ENCODE measurements at places on chromosomes 13 and 19.

- DNase-seq, result no peak
Measured at GRCh38 chr19:13946414-13946813, 5.9 kb upstream of the DCAF15 start.

DNA sequence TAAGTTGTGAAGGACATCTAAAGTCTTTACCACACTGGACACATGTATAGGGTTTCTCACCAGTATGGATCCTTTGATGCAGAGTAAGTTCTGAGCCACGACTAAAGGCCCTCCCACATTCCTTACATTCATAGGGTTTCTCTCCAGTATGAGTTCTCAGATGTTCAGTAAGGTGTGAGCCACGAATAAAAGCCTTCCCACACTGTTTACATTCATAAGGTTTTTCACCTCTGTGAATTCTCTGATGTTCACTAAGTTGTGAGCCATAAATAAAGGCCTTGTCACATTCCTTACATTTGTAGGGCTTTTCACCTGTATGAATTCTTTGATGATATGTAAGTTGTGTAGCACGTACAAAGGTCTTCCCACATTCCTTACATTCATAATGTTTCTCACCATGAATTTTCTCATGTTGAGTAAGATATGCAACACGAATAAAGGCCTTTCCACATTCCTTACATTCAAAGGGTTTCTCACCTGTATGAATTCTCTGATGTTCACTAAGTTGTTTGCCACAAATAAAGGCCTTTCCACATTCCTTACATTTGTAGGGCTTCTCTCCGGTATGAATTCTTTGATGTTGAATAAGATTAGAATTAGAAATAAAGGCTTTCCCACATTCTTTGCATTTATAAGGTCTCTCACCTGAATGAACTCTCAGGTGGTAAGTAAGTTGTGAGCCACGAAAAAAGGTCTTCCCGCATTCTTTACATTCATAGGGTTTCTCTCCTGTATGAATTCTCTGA is 29.8 kb downstream of the ZNF571 start:
- DNase-seq, result no peak

DNA sequence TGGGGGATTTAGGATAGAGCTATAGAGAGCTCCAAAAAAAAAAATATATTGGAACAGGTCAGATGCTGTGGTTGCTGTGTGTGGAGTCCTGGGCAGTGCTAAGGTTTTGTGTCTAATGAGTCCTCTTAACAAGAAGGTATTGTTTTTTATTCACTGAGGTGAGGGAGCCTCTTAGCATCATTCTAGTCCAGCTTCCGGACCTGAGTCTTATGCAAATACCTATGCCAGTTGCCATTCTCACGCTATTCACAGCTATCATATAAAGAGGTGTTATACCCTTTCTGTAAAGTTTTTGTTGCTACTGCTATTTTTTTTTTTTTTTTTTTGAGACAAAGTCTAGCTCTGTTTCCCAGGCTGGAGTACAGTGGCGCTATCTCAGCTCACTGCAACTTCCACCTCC is 1.4 kb downstream of the NLRP2 start:
- DNase-seq, result no peak

DNA sequence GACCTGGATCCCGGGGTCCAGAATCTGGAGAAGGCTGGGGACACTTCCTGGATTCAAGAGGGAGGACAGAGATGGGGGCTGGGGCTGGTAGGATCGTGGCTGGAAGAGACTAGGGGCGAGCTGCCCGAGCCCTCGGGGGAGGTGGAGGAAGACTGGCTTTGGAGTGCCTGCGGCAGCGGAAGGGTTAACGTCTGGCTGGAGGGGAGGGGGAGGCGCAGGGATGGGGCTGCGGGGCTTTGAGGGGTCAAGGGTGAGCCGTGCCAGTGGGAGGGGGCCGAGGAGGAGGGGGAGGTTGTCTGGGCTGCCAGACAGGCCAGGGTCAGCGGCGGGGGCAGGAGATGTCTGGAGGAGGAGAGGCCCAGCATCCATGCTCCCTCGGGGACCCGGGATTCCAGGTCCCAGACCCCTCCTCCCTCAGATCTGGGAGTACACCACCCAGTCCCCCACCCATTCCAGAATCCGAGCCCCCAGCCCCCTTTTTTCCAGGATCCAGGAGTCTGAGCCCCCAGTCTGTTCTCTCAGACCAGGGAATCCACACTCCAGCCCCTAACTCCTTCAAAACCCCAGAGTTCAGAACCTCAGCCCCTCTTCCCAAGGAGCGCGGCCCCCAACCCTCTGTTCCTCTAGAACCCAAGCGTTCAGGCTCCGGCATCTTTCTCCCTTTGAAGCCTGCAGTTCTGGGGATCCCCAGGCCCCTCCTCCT is 3.2 kb upstream of the SPACA6 start:
- no peak for DNase-seq

DNA sequence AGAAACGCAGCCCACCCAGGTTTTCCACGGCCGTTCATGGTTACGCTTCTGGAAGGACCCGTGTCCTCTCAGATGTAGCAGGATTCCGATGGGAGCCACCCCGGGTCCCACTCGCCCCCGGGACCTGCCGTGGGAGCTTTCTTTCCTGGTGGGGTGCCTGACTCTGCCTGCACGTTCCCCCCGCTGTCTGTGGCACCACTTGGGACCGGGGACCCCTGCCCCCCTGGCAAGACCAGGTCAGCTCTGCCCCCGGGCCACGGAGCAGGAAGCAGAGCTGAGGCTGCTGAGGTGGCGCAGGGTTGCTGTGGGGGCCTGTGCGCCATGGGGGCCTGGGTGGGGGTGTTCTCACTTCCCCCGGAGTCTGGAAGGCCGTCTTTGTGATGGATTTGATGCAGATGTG is 12.1 kb downstream of the CSNK1G2 start:
- DNase-seq, result no peak

GRCh38 chr13:76512721-76513145 is 373.5 kb downstream of the KCTD12 start:
- no peak for DNase-seq

DNA sequence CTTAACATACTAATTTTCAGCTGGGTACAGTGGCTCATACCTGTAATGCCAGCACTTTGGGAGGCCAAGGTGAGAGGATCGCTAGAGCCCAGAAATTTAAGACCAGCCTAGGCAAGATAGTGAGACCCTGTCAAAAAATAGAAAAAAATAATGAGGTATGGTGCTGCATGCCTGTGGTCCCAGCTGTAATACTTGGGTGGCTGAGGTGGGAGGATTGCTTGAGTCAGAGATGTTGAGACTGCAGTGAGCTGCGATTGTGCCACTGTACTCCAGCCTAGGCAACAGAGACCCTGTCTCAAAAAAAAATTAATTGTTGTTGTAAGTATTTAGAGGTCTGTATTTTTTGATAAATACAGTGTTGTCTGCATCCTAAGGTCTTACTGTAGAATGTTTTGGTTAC is 66.8 kb downstream of the FNDC3A start:
- DNase-seq, result no peak

GRCh38 chr19:48990400-48990799 is 2.7 kb downstream of the GYS1 start:
- no peak for DNase-seq

DNA sequence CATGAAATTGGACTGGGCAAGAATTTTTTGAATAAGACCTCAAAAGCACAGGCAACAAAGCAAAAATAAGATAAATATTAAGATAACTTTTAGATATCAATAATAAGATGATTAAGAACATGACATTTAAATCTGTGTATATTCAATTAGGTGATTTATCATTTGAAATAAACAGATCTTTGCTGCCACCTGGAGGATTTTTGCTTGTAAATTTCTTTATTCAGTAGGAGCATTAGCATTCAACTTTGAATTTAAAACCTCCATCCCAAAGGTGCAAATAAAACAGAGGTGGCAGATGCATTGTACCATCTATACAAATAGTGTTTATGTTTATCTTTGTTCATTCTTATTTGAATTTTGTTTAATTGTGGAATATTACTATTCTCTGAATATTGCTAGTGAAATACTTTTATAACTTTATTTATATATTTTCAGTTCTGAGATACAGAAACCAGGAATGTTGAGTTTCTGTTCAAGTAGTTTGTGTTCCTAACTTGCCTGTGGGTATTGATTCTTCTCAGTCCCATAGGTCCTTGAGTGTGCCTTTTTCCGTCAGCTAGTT is 20.9 kb downstream of the COG6 start:
- no peak for DNase-seq

- no peak for DNase-seq
Measured at GRCh38 chr19:49859682-49860335, 7.6 kb downstream of the PNKP start.

- DNase-seq, result no peak
Measured at GRCh38 chr13:79904581-79904980, 423.6 kb downstream of the NDFIP2 start.

DNA sequence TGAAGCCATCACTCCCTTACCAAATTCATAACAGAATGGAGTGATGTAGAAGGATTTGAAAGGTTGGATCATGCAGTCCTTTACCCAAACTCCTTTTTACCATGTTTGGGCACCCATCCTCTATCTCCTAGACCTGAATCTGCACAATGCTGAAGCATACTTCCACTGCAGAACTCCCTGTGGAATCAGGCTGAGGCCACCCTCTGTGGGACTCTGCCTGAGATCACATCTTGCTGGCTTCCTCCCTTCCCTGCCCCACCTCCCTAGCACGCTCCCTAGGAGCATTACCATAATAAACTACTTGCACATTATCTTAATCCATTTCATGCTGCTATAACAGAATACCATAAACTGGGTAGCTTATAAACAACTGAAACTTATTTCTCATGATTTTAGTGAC is 68.4 kb upstream of the VSTM2B start:
- DNase-seq, result no peak

DNA sequence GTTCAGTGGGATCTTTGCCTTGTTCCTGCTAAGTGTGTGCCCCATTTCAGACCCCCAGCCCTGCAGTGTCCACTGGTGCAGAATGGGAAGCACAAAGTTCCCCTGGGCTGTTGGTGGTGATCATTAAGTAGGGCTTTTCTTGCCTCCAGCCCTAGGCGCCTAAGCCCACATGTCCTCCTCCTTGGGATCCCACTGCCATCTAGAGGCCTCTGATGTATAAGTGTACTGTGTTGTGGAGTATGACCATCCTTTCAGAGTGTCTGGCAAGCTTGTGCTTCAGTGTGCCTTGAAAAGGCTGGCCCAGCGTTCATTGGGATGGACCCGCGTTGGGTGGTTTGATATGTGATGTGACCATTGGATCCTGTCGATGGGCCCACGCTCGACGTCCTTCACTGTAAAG is 71.2 kb downstream of the WASF3 start:
- no peak for DNase-seq

GRCh38 chr13:101514695-101515275 is 62.3 kb downstream of the ITGBL1 start:
- DNase-seq, result no peak

DNA sequence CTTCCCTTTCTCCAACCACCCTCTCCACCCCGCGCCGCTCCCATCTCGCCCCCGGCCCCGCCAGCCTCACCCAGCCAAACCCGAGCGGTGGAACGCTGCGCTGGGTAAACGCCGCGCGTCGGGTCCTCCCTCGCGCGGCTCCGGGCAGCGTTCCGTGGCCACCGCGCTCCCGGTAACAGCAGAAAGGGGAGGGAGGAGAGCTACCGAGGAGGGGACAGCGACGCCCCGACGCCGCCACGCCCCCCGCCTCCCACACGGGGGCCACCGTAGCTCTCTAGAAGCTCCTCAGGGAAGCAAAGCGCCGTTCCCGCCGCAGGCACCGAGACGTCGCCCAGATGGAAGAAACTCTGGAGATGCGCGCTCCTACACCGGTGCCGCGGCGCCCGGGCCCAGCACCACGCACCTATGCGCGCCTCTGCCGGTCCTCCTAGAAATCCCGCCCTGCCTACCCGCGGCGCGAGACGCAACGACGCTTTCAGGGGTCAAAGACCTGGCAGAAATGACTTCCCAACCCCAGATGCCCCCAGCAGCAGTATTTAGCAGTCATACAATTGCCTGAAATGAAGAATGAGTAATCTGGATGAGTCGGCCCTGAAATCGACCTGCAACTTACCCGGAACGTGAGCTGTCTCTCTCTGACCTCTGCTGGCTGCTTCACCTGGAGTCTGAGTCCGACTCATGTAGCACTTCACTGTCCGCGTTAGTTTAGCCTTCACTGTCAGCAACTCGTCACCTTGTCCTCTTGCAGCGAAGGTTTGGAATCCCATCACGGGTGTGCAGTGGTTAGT is at the start of gene RUBCNL:
RUBCNL (minus strand) TSS at position 189 of the 788 bp plus-strand sequence. CDS start 14,777 bp downstream, outside the sequence.
- no peak for DNase-seq

DNA sequence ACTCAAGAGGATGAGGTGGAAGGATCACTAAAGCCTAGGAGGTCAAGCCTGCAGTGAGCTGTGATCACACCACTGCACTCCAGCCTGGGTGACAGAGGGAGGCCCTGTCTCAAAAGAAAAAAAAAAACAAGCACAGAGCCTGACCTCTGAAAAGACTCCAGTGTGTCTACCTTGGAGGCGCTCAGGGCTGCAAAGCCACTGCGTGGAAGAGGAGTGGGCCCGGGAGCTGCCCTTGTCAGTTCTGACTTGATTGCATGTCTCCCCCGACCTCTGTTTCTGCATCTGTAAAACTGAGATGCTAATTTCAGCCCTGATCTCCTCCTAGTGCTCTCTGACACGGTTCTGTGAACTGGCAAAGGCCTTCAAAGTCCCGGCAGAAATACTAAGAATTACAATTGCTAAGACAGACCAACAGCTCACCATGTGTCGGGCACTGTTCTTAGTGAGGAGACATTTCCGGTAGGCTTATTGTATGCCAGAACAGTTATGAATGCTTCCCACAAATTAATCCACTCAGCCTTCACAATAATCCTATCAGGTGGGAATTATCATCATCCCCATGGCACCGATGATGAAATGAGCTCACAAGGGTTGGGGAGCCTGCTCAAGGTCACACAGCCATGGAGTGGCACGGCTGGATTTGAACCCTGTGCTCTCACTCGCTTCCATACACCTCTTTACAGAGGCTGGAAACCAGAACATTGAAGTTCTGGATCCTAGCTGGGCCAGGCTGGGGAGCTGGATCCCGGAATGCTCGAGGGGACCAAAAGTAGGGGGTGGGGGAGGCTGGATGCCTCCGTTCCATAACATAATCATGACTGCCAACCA is 3.5 kb downstream of the AKT2 start:
- DNase-seq, result no peak

DNA sequence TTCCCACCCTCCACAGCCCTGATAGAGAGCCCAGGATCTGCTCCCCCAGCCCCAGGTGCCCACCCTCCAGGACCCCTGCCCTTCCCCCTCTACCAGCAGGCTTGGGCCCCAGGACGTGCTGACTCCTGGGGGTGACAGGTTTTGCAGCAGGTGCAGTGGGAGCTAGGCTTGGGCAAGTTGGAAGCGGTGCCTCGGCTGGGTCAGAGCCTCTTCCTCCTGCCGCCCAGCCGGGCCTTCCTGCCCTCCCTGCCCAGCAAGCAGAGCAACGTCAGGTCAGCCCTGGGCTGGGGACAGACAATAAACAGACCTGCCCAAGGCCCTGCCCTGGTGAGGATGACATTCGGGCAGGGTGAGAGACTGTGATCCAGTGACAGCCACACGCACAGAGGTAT is 9.2 kb upstream of the NCCRP1 start:
- no peak for DNase-seq

DNA sequence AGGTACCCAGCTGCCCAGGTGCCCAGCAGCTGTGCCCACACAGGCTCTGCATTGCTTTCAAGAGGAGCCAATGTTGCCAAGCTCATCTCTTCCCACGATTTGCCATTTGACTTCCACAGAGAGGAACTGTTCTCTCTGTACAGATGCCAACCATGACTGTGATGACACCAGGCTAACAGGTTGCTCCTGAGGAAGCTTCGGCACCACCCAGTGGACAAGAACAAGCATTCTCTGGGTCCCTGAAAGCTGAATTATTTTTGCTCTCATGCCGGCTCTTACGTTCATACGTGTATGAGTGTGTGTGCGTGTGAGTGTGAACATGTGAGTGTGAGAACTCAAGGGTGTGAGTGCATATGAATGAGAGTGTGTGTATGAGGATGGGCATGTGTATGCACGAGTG is 535.2 kb downstream of the LIG4 start:
- no peak for DNase-seq

All from stimulated activated CD8-positive, alpha-beta memory T cell treated with anti-CD3 and anti-CD28 coated beads, Interleukin-4, amount 100 ng/mL, for 1 hour (primary cell).